HuH-7.5 (cell line): ENCODE measurements at places on chromosomes 5 and 9.

GRCh38 chr9:36398745-36399144 lies 1.3 kb downstream of the RNF38 start:
- no peak for DNase-seq

DNA sequence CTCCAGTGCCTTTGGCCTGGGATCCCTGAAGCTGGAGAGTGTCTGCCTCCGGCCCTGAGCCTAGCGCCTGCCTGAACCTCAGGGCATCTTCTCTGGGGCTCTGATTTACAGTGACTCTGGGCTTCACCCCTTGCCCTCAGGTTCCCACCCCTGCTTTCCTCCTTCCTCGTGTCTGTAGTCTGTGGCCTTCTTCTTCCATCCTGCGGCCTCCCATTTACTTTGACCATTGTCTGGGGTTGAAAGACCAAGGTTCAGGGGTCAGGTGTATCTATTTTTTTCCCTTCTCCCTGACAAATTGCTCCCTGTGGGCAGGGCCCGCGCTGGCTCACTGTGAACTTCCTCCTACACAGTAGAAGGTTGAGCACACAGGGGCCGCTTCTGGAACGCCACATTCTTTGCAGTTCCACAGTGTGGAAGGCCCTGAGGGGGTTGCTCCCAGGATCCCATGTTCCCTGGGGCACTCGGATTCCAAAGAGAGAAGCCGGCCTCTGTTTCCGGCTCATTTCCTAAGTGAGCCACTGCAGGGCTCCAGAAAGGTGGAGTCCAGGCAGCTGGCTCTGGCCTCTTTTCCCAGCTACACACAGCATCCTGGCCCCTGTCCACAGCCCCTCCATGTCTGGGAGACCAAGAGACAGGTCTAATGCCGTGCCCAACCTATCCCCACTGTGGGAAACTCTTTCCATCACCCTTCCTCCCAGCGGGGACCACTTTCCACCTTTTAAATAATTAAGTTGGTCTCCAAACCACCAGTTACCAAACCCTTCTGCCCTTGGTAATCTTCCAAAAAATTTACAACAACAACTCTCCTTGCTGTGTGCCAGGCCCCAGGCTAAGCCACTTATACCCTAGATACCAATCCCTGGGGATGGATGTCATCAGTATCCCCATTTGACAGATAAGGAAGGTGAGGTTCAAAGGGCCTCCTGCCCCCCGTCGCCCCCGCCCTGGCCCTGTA lies 140.3 kb upstream of the IER5L start:
- no peak for DNase-seq

GRCh38 chr9:81858657-81859430 lies 69.4 kb upstream of the SPATA31D4 start:
- no peak for DNase-seq

DNA sequence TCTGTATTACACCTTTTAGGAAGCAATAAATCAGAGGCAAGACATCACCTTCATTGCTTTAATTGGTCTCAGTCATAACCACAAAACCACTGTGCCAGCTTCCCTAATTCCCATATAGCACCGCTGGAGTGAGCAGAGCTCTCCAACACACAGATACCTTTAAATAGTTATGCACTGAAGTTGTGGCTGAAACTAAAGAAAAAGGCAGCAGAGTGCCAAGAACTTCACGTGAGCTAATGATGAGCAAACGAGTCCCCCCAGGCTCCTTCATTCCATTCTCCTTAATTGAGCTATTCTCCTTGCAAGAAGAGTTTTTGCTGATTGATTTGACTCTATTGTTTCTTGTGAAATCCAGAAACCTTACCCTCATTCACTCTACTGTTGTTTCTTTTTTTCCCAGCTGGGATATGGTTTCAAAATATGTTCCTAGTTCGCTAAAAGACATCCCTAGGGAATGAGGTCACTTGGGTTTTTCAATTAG lies 501.5 kb downstream of the SPATA31D1 start:
- DNase-seq = no peak

DNA sequence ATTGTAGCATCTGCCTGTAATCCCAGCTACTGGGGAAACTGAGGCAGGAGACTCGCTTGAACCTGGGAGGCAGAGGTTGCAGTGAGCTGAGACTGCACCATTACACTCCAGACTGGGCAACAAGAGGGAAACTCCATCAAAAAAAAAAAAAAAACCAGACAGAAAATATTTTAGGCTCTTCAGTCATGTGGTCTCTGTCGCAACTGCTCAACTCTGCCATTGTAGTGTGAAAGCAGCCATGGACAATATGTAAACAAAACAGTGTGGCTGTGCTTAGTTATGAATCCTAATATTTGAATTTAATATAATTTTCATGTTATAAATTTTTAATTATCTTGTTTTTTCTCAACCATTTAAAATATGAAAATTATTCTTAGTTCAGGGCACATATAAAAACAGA lies 38.4 kb downstream of the ZFAND5 start:
- DNase-seq = no peak

DNA sequence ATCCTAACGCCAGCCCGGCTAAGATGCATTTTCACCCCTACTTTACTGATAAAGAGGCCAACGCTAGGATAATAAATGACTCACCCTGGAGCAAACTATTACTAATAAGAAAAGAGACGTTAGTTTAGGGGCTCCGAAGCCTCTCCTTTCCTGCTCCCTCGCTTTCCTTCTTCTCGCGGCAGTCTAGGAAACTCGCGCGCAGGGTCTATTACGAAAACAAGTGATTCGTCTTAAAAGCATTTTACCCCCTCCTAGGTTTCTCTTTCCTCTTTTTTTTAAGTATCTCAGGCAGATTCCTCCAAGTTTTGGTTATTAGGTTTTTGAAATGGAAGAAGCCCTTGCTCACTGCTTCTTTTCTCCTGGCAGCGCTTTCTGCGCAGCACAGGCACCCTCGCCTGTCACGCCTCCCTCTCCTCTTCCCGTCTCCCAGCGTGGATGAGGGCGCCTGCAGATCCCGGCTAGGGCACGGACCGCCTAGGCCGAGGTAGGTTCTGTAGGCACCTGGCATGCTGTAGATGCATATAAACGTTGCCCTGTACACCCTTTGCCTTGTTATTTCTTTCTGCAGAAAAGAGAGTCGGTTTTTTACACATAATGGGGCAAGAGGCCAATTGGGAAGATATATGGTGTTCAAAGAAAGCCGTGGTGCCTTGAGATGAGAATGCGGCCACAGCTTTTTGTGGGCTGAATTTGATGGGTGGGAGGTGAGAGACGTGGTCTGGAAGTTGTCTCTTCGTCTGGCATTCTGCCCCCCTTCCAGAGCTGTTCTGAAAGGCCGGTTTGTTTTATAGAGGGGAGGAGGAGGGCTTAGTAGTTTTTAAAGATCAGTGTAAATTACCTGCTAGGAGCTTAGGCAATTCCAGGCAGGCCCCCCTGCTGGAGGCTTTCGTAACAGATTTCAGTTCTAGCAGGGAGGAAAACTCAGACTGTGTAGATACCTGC lies 983 bp downstream of the GCNT1 start:
- peak; percentile 77 for DNase-seq

GRCh38 chr5:68395926-68396511 lies 180.5 kb downstream of the PIK3R1 start:
- no peak for DNase-seq

- DNase-seq = no peak
Observed at GRCh38 chr5:88251048-88251711, 17.5 kb downstream of the TMEM161B start.

DNA sequence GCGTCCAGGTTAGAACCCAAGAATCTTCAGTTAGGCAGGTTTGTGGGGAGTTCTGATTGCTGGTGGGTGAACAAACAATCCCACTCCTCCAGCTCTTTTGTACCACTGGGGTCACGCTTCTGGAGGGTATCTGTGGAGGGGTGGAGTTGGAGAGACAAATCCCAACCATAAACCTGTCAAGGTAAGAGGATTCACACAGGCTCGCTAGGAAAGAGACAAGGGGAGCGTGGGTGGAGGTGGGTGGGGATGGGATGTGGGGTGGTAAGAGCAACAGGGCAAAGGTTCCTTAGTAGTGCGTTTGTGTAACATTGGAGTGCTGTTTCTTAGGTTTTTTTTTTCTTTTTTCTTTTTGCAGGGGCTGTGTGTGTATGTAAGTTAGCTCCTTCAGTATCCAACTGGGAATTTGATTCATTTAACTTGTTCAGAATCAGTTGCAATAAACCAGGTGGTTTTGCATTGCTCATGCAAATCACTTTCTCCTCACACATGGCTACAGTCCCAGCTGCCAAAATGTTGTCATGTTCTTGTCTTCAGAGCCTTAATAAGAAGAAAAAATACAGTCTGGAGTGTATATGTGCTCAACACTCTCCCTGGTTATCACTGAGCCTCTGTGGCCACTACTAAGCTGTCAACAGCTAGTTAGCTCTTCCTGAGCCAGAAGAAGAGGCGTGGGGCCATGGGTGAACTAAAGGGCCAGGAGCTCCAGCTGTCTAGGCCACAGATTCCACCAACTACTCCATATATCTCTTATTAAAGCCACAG lies 164.0 kb upstream of the RAD23B start:
- no peak for DNase-seq

DNA sequence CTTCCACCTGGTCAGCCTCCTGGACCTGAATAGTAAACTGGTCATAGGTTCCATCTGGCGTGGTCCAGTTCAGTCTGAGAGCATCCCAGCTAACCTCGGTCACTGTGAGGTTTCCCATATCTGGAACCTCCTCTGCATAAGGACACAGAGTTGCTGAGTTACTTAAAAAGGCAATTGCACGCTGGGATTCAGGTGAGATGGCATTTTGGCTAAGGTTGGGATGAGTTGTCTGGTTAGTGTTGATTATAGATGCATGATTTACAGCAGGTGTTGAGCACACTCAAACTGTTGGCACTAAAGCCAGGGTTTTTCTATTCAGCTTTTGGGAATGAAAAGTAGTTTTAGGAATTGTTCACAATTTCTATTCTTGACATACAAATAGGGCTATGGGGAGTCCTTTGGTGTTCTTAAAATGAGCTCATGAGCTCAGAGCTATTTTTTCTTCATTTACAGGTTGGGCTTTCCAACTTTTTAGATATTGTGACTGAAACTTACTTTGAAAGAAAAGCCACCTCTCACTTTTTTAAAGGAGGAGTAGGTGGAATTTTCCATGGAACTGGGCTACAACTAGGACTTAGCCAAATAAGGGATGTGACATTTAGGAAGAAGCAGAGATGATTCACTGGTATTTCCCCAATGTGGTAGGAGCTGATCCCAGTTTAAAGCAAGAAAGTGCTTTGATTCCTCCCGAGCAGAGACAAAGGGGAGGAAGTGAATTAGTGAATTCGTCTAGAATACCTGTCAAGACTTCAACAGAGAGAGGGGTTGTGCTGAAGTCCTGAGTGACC lies 54.7 kb downstream of the TNC start:
- DNase-seq = no peak

DNA sequence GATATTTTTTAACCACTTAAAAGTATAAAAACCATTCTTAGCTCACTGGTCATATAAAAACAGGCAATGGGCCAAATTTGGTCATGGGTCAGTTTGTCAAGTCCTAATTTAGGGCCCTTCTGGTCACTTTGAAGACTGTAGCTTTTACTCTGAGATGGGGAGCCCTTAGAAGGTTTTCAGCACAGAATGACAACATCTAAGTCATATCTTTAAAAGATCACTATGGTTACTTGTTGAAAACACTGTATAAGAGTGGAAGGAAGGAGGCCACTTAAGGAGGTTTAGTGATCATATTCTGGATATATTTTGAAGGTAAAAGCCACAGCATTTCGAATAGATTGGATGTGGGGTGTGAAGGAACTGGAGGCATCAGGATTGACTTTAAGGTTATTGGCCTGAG lies 76.7 kb downstream of the STRBP start:
- no peak for DNase-seq

DNA sequence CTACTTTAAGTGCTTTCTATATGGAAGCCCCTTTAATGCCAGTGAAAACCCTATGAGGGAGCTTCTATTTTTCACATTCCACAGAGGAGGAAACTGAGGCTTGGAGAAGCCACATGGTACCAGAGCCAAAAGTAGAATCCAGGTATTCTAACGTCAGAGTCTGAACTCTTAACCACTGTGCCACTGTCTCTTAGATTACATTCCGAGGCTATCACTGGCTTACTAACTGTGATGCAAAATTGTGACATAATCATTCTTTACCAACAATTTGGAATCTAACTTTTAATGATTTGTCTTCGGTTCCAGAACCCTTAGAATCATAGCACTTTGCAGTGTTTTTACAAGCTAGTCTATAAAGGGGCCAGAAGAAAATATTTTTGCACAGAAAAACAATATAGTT lies 59.2 kb downstream of the SLC1A3 start:
- no peak for DNase-seq

- no peak for DNase-seq
Observed at GRCh38 chr9:16039988-16040761, 487.3 kb downstream of the CCDC171 start.

DNA sequence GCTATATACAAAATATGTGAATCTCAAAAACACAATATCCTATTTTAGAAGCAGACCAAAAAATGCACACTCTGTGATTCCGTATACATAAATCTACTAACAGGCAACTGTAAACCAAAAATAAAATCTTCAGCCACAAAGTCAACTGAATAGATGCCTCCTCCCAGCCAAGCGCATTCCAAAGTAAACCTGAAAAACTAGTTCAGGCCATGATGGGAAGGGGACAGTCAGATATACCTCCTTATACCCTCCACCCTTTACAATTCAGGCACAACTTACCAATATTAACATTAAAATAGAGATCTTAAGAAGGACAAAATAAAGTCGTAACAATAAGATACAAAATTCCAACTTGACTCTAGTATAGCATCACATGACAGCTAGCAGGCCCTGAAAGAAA lies 1604.5 kb upstream of the NUDT12 start:
- DNase-seq = no peak

GRCh38 chr5:132686193-132686592 lies 12.4 kb downstream of the IL4 start:
- no peak for DNase-seq

- no peak for DNase-seq
Observed at GRCh38 chr5:111682121-111682520, 74.9 kb downstream of the NREP start.

GRCh38 chr5:135714126-135714894 lies 120.2 kb upstream of the SLC25A48 start:
- DNase-seq = no peak

DNA sequence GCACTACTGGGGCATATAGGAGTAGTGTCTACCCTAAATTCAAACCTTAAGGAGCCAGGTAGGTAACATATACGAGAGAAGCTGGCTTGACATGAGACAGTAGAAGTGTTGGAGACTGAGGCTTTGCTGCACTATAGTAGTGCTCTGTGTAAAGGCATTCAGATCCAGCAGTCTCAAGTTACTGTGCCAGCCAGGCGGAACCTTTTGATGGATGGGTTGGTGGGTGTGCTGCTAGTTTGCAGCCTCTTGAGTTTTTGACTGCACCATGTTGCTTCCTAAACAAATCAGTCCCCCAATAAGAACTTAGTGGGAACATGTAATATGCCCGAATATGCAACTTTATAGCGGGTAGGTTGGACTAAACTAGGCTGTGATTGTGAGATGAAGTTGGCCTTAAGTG lies 1.5 kb downstream of the CLTA start:
- DNase-seq = no peak
